ENCODE measurements at places on chromosomes 12 and 14. TPM values are rescaled to one million over a fixed set of nuclear protein-coding genes. Genes with fewer than 3 reads are reported as not detected.

SERPINA1 gene
- polyA plus RNA-seq: 0.17 TPM

SSPN gene
- polyA plus RNA-seq: 0.05 TPM

LLPH gene
- polyA plus RNA-seq: 76.3 TPM

- DNase-seq: no peak
These were observed 2.4 kb downstream of the SINHCAF start for GRCh38 chr12:31323391-31324115.

- DNase-seq: no peak
These were observed 49.4 kb upstream of the STK38L start for GRCh38 chr12:27194644-27195043.

GRCh38 chr12:95131589-95132340 is 58.3 kb upstream of the NR2C1 start:
- DNase-seq: no peak

DNA sequence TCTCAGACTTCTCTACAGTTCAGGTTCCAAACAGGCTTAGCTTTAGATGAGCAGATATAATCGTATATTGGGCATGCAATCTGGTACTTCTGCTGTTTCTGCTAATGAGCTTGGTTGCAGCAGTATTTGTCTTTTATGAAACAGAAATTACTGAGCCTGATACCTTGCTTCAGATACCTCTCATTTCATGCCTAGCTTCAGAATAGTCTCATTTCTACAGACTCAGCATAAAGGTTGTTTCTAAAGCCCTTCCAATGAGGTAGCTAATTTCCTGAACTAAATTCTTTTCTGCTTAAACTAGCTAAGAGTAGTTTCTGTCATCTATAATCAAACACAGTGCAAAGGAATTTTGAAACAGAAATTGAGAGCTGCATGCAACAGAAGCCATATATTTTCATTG is 275.0 kb upstream of the KITLG start:
- no peak for DNase-seq

DNA sequence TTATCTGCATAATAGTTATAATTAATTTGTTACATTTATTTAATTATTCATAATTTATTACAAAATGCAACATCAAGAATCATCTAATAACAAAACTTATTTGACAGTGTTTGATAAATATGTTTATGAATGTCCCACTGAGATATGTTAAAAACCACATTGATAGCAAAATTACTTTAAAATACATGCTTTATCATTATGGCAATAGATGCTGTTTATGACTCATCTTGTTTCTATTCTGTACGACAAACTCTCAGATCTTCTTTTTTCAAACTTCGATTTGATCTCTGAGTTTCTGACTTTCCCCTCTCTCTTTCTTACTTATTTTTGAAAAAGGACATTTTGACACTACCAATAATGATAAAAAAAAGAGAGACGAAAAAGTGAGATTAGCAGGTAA is 56.8 kb upstream of the LRRK2 start:
- DNase-seq: no peak

- DNase-seq: no peak
These were observed 568 bp upstream of the BCL11B start for GRCh38 chr14:99272632-99272898.
